Stimulated activated CD8-positive, alpha-beta memory T cell treated with anti-CD3 and anti-CD28 coated beads, Interleukin-4, amount 100 ng/mL, for 1 hour (primary cell): ENCODE measurements at places on chromosomes 5 and 9.

GRCh38 chr5:149240354-149240998 lies 31.2 kb upstream of the AFAP1L1 start:
- DNase-seq = peak; percentile 58

DNA sequence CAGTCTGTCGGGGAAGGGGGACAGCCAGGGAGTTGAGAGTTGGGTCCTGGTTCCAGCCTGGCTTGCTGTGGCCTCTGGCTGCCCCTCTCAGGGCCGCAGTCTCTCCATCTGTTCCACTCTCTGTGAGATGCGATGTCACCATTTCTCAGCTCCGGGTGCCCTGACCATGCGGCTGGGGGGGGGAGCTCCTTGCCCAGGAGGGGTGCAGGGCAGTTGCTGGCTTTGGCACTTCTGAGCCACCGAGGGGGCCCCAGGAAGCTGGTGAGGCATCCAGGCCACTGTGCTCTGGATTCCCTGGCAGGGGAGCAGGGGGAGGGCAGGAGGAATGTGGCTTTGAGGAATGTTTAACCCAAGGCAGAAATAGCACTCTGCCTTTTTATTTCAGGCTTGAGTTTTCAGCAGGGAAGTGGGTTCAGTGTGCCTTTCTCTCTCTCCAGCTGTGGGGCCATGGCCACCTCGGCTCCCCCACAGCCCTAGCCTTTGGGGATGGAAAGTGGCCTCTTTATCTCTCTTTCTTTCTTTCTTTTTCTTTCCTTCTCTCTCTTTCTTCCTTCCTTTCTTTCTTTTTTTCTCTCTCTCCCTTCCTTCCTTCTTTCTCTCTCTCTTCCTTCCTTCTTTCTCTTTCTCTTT lies 11.0 kb downstream of the NCS1 start:
- no peak for DNase-seq

GRCh38 chr9:6711403-6711802 lies 46.4 kb upstream of the KDM4C start:
- DNase-seq = no peak

DNA sequence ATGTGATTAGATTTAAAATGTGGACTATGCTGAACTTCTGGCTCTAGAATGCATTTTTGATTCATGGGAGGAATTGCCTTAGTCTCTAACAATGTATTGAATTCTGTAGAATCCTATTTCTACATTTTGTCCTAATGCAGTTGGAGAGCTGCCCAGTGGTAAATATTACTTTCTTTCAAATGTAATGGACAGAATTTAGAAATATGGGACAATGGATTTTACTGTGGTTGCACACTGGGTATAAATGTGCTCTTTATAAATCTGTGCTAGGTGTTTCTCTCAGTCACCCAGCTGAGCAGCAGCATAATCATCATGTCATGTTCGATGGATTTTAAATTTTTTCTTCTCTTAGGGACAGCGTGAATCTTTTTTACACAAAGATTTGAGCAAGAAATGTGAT lies 141.7 kb downstream of the ADGRV1 start:
- no peak for DNase-seq

DNA sequence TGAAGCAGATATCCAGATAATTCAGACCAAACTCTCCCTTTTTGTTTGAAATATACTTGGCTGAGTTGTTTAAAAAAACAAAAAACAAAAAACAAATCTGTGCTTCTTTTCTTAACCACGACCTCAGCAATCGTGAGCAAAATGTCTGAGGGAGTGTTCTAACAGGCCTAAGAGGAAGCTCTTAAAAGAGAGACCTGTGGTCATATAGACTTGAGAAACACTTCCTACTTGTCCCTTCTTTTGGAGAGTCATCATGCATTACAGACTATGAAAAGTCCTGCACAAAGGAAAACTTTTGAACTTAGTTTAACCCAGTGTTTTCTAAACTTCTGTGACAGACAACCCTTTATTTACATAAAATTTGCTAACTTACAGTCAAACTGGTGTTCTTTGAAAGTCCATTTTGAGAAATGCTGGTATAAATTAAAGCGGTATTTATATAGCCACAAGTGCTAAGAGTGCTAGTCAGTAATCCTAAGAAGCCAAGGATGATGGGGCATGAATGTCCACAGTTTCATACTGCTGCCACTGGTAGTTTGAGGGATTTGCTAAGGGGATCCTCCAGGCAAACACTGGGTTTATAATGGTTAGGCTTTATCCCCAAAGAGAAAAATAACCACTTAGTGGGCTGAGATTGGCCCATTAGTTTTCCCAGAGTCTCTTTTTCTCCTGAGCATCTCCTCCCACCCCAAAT lies 199.8 kb downstream of the LRRC70 start:
- no peak for DNase-seq

- no peak for DNase-seq
Measured at GRCh38 chr9:34716711-34717110, 6.8 kb upstream of the CCL21 start.

DNA sequence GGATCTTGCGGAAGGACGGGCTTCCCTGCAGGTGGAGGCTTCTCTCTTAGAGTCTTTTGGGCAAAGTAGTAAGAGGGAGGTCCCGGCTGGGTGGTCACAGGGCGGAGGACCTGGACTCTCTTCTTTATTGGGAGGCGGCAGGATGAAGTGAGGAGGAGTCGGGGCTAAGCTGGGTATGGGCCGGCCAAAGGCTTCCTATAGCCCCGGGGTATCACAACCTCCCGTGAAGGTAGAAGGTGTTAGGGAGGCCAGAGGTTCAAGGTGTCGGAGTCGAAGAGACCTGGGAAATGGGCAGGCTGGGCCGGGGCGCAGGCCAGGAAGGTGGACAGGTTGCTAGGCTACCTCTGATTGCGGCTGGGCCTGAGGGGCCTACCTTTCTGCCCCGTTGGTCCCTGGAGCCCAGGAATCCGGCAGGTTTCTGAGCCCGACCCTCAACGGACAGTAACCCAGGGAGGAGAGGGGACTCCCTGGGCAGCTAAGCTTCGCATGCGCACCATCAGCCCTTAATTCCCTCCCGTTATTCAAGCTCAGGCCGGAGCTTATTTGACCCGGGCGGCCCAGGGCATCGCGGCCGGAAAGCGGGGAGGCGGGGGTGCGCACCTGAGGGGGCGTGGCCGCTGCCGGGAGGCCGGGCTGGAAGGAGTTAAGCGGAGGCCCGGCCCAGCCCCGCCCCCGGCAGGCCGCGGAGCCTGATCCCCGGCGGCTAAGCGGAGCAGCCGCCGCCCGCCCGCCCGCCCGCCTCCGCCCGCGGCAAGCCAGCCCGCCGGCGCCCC lies at the start of gene TESK1:
Gene TESK1, plus strand, starts transcription at position 685 of the 773 bp plus-strand sequence. CDS start 358 bp downstream, outside the sequence.
- peak; percentile 57 for DNase-seq

- no peak for DNase-seq
Measured at GRCh38 chr9:126635661-126636439, 22.1 kb downstream of the LMX1B start.

GRCh38 chr5:5298841-5299541 lies 123.5 kb upstream of the ICE1 start:
- DNase-seq = no peak

- no peak for DNase-seq
Measured at GRCh38 chr9:128106940-128107467, 20.5 kb downstream of the PTGES2 start.

GRCh38 chr5:119049824-119050449 lies 20.9 kb upstream of the DMXL1 start:
- DNase-seq = no peak

- DNase-seq = no peak
Measured at GRCh38 chr5:41956943-41957342, 31.9 kb downstream of the FBXO4 start.

GRCh38 chr9:99349870-99350269 lies 127.8 kb downstream of the SEC61B start:
- no peak for DNase-seq

DNA sequence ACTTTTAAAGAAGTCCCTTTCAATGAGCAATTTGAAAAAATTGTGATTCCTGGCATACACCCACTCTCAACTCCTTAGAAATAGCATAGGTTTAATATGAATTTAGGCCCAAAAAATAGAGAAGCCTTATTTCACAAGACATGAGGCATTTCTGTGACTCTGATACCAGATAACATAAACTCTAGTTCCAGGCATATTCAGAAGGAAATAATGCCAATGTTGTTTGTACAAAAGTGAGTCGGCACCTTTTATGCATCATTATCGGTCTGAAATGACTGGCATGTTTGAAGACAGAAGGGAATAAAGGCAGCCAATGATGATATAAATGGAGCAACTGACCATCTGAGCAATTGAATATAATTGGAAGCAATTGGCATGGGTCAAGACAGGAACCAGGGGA lies 19.4 kb upstream of the RECK start:
- no peak for DNase-seq

DNA sequence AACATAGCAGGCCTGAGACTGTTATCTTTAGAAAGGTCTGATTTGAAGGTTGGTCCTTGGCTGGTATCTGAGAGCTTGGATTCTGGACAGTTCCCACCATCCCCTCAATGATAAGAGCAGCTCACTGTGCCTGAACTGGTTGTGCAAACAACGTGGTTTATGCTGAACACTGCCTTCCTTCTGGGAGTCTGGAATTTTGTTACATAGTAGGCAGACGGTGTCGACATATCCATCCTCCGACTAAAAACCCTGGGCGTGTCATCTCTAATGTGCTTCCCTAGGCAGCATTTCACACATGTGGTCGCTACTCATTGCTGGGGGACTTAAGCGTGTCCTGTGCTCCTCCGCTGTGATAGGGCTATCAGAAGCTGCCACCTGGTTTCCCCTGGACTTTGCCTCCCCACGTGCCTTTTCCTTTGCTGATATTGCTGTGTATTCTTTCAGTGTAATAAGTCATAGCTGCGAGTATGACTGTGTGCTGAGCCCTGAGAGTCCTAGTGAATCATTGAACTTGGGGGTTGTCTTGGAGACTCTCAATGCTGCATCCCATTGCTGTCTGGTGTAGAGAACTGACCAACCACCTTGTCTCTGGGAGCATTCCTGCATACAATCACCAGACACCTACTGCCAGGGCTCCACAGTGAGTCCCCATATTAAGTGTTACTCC lies 119.1 kb upstream of the TBC1D2 start:
- no peak for DNase-seq

DNA sequence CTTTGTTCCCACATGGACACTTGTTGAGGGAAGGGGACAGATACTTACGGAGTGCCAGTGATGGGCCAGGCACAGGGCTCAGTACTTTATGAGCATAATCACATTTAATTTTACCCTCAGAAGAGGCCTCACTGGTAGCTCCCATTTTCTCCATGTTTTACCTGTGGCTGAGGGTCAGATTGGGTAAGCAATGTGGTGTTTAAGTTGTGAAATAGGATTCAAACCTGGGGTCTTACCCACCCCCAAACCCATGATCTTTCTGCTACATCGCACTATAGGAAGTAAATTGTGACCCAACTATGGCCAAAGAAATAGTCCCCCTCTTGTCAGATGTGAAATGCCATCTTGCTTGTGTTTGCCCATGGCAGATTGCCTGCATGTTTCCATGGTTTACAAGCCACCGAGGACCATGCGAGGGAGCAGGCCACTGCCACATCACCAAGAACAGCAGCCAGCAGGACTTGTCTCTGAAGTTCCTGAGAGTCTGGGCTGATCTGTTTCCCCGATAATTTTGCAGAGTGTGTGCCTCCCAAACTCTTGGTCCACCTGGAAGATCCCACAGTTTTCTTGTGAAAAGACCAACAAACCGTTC lies 95.4 kb downstream of the MACROH2A1 start:
- no peak for DNase-seq

- no peak for DNase-seq
Measured at GRCh38 chr5:38719403-38719802, 126.4 kb upstream of the OSMR start.
